ENCODE measurements at places on chromosomes 5 and 9.

- DNase-seq: no peak
Measured at GRCh38 chr9:121561385-121562222, 62.0 kb upstream of the GGTA1 start.

DNA sequence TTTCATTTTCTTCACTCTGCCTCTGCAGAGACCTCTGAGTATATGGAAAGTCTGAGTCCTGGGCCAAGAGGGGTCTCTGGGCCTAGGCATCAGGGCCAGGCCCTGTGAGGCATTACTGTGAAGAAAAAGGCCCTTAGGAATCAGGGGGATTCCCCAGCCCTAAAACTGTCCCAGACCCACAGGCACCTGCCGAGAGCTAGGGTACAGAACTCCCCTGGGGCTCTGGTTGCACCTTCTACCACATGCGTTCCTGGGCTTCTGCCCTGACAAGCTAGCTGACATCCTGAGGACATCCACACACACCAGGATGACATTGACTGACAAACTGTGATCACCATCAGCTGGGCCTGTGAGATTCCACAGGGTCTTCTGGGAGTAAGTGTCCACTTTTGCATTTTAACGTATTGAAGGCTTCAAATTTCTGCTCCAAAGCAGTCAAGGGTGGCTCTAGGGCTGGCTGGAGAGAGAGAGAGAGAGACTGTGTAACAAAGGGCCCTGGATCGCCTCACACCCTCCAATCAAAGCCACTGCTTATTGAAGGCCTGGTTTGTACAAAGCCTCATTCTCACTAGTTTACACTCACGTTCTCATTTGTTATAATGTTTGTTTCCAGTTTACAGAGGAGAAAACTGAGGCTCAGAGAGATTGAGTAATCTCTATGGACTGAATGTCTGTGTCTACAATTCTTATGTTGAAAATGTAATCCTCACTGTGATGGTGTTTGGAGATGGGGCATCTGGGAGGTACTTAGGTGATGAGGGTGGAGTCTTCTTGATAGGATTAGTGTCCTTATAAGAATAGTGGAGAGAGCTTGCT, 45.1 kb downstream of the TGFBI start:
- no peak for DNase-seq

DNA sequence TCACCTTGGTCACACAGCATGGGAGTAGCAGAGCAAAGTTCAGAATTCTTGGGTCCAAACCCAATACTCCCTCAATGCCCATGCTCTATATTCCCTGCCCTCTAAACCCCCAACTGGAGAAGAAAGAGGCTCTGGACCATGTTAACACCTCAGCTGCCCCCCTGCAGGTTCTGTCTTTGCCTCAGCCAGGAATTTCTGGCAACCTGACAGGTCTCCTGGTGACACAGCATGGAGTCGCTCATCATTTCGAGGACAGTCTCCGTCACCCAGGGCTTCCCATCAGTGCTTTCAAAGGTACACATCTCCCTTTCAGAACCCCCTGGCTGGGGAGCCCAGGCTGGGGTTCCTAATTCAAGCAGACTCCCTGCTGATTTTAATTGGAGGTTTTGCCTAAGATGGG, 189.5 kb downstream of the BRINP1 start:
- DNase-seq: no peak

DNA sequence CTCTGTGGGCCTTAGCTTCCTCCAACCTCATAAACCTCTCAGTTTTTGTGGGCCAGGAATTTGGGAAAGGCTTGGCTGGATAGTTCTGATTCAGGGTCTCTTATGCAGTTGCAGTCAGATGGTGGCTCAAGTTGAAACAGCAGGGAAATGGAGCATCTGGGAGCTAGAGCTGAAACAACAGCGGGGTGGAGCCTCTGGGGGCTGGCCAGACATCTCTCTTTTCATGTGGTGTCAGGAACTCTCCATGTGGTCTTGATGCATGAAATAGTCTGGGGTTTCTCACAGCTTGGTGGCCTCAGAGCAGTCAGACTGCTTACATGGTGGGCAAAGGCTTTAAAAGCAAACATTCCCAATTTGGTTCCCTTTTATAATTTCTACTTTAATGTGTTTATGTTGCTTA, 13.5 kb downstream of the ZNF346 start:
- peak; percentile 40 for DNase-seq

DNA sequence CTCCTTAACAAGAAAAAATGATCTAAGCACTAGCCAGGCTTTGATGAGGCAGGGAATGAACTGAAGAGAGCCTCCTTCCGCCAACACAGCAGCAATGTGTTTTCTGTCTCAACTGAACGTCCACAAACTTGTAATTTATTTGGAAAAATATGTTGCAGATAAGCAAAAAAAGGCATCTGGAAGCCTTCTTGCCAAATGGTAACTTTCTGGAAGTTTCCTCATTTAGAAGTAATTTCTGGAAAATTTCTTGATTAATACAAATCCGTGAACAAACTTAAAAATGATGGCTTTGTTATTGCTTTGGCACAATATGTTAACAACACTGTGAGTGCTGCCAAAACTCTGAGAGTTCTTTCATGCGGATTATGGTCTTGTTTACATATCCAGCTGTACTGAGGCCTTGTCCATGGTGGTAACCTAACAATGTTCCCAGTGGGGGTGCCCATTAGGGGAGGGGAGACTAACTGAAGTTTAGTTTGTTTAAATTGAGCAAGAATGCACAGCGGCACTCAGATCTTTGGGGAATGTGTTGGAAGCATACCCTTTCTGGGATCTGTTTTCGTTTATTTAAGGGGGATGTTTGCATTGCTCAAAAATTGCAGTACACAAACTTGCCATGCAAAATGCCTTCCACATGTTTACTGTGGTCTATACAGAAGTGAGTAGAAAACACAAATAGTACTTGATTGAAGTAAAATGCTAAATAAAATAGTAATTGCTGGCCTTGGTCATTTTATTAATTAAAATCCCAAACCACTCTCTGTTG, 334.7 kb downstream of the NR2F1-AS1 start:
- no peak for DNase-seq

- DNase-seq: peak; percentile 10
Measured at GRCh38 chr5:64299805-64300204, 134.2 kb downstream of the RNF180 start.

GRCh38 chr9:37761511-37761910, 7.9 kb downstream of the TRMT10B start:
- DNase-seq: peak; percentile 72

GRCh38 chr5:41600731-41601130, 90.3 kb upstream of the PLCXD3 start:
- DNase-seq: no peak

GRCh38 chr9:137918331-137919094, 40.9 kb downstream of the CACNA1B start:
- DNase-seq: no peak

DNA sequence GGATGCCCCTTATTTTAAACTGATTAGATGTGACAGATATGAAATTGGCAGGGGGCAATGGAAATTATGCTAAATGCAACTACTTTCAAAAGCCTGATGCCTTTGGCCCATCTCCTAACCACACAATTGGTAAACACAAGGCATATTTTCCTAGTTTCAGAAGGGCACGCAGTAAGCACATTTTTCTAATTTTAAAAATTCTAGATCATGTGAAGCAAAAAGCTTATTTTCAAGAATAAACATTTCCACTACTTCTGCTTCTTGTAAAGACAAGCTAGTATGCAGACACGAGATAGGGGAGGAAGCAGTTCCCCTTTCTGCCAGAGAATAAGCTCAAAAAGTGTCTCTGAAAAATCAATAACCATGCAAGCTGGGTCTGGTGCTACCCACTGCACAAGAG, 67.7 kb downstream of the ABCA1 start:
- no peak for DNase-seq

DNA sequence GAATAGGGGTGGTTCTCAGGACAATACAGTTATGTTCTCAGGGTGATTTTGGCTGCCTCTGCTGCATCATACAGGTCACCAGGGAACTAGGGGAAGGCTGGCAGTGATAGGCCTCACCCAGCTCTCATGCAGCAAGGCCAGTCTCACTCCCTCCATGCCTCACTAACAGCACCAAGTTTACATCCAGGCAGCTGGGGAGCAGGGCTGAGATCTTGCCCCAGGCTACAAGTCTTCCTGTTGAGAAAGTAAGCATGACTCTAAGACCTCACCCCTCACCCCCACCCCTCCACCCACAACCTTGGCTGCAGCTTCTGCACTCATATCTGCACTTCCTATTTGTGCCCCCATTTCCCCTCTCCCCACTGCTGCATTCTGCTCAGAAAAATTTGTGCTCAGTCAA, 481.2 kb downstream of the ACTL7B start:
- no peak for DNase-seq

- no peak for DNase-seq
Measured at GRCh38 chr5:606526-607399, 5.4 kb upstream of the CEP72 start.

- DNase-seq: peak; percentile 63
Measured at GRCh38 chr9:28073270-28073669, 500.0 kb upstream of the C9orf72 start.

- DNase-seq: no peak
Measured at GRCh38 chr9:87708986-87709728, 16.8 kb upstream of the CTSL start.

DNA sequence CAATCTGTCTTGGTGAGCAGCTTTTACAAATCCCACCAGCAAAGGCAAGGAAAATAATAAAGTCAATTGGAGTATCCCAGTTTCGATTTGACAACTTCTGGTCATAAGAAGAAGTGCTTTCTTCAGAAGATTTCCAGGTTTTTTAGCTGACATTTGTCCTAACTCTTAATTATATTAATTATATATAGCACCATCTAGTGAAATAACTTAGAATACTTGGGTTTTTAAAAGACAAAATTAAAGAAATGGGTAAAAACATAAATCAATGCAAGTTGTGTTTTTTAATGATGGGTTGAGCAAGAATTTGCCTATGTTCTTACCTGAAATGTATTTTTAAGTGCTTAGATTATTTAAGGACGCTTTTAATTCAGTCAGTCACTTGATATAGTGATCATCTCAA, 421.8 kb downstream of the ACTL7B start:
- DNase-seq: no peak

GRCh38 chr9:13596383-13596970, 317.0 kb upstream of the MPDZ start:
- DNase-seq: no peak

- peak; percentile 27 for DNase-seq
Measured at GRCh38 chr5:14706615-14707021, 42.1 kb downstream of the OTULIN start.

DNA sequence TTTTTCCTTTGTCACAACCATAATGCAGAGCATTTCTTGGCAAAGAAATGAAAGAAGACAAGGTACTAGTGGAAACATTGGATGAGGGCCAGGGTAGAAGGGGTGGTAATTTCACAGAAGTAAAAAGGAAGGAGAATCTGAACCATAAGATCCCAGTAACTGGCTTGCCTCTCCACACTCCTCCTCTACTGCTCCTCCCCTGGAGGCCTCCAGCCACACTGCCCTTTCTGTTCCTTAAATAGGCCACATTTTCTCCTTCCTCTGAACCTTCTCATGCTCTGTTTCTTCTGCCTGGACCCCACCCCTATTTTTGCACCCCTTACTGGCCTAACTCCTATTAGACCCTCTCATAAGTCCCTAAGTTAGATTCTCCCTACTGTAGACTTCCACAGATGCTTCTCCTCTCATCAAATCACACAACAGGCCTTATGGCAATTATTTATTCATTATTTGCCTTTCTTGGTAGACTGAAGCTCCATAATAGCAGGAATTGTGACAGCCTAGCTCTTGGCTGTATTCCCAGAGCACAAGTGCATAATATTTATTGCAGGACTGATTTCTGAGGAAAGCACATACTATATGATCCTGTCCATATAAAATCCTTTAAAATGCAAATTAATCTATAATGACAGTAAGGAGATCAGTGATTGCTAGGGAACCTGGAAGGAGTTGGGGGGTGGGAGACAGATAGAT, 31.3 kb upstream of the GRIA1 start:
- no peak for DNase-seq

DNA sequence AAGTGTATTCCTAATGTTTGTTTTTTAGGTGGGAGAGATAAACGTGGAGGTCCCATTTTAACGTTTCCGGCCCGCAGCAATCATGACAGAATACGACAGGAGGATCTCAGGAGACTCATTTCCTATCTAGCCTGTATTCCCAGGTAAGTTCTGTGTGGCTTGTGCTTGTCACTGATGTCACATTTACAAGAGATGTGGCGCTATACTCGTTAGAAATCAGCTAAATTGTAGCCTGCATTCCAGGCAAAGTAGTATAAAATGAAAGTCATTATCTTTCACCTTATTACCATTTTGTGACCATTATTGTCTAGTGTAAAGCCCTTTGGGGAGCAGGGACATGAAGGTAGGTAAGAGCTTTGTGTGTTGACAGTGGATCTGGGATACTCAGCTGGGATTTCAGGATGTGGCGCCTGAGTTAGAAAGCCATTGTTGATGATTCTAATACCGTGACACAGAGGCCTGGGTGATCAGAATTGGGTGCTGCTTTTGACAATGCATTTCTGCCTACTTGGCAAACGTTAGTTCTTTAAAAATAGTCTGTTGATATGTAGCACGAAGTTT, 137.2 kb downstream of the TRIO start:
- no peak for DNase-seq

- peak; percentile 34 for DNase-seq
Measured at GRCh38 chr5:147504011-147504410, 5.9 kb downstream of the DPYSL3 start.

GRCh38 chr5:132470010-132470392, 20.6 kb downstream of the IRF1 start:
- DNase-seq: no peak

GRCh38 chr9:616694-617093, 224.8 kb upstream of the DMRT1 start:
- no peak for DNase-seq

DNA sequence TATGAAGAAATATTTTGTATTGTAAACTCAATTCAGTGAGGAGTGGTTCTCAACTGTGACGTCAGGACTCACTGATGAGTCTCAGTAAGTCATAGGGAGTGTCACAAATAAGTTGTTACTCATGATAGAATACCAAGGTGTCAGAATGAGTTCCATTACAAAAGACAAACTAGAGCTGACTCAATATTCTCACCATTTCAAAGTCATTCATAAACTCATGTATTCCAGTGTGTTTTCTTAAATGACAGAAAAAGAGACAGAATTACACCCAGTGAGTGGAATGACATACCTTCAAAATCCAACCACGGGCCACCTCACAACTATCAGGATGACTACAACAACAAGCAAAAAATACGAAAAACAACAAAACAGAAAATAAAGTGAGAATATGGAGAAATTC, 321.5 kb downstream of the ENC1 start:
- no peak for DNase-seq

- no peak for DNase-seq
Measured at GRCh38 chr5:175895686-175896102, 24.3 kb downstream of the CPLX2 start.
